ENCODE measurements at places on chromosomes 1 and 21.

GRCh38 chr21:32819694-32820093, 48.1 kb upstream of the PAXBP1 start:
- no peak for DNase-seq

DNA sequence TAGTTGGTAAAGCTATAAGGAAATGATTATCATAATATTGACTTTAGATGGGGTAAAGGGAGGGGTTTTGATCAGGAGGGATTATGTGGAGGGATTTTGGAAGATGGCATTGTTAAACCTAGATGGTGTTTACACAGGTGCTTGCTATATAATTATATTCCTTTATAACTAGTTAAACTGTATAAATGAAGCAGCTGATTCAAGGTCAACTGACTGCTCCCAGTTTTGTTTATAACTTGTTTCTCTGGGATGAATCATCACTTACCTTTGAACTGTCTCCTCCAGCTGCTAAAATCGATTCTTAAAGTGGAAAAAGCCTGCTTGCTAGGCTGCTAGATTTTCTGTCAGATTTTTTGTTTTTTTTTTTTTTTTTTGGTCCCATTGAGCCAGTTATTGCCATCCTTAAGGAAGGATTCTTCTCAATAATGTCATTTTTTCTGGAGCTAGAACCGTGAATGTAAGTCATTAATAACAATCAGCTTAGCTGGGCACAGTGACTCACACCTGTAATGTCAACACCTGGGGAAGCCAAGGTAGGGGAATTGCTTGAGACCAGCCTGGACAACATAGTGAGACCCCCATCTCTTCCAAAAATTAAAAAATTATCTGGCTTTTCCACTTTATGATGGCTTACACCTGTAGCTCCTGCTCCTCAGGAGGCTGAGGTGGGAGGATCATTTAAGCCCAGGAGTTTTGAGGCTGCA, 153.2 kb downstream of the PIK3R3 start:
- DNase-seq = peak; percentile 32

GRCh38 chr1:86499987-86500593, 31.4 kb downstream of the CLCA1 start:
- peak; percentile 18 for DNase-seq

GRCh38 chr1:15916916-15917315, 59.0 kb downstream of the ZBTB17 start:
- no peak for DNase-seq

DNA sequence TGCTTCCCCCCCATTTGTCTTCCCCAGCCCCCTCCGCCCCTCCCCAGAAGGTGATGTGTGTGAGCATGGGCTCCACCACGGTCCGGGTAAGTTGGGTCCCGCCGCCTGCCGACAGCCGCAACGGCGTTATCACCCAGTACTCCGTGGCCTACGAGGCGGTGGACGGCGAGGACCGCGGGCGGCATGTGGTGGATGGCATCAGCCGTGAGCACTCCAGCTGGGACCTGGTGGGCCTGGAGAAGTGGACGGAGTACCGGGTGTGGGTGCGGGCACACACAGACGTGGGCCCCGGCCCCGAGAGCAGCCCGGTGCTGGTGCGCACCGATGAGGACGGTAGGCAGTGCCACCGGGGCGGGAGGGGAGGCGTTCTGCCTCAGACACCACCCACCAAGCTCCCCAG, 52.2 kb upstream of the KDM4A start:
- DNase-seq = no peak

DNA sequence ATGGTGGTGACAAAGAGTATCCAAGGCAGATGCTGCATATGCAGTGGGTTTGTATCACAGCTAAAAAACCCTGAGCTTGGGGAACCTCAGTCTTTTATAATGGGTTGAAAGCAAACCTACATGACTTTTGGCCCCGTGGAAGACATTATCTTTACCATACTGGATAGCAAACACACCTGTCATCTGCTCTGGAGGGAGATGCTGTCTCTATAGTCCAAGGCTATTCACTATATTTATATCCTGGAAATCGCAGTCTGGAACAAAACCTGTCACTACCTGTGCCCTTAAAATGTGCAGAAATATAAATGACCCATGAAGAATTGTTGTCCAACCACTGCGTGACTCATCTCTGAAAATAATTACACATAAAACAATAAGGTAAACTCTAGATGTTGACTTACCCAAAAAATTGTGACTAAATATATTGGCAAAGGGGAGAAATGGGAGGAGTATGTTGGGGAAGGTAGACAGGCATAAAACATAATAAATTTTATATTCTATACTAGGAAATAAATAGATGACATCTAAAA, 121.0 kb upstream of the CXADR start:
- DNase-seq = no peak

GRCh38 chr1:44485229-44485933, 80.3 kb downstream of the RNF220 start:
- no peak for DNase-seq
